Small intestine (tissue), 16 donors: ENCODE measurements at places on chromosomes 13 and 19.
A peak's percentile ranks its signal among the peaks of the same experiment; 100 is the strongest.

GRCh38 chr19:45439569-45440258 lies 16.0 kb upstream of the ERCC1 start:
- H3K27me3 ChIP-seq: no peaks in the 10 kb centered on the region
- H3K36me3 ChIP-seq: no peaks in the 10 kb centered on the region
- peak overlapping the region; percentile 86 for H3K27ac ChIP-seq
- H3K4me3 ChIP-seq: peak overlapping the region; percentile 49

DNA sequence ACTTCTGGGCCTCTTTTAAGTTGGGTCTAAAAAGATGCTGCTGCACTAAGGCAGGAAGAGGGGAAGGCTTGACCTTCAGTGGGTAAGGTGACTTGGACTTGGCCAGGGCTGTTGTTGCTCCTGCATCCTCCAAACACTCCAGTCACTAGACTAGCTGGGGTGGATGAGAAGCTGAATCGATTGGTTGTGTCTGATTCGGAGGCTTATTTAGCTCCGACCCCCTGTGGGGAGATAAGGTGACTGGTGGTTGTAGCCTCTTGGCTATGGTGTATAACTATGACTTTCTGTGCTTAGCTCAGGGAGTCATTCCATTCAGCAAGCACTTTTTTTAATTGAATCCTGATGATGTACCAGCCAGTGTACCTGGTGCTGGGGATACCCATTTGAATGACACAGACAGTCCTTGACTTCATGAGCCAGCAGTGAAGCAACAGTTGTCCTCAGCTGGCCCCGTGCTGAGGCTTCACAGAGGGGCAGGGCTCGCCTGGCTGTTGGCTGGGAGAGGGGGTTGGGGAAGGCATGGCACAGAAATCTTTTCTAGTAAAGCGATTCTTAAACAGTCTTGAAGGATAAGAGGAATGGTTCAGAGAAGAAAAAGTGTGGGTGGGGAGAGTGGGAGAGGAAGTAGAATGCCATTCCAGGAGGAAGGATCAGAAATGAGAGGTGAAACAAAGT lies 9.9 kb downstream of the PCDH8 start:
- no peaks in the 10 kb centered on the region for H3K36me3 ChIP-seq
- no peak for DNase-seq
- no peak overlapping the region for H3K27ac ChIP-seq
- H3K4me1 ChIP-seq: no peaks in the 10 kb centered on the region

GRCh38 chr19:52748336-52748950 lies 13.6 kb upstream of the ZNF611 start:
- no peak overlapping the region for H3K27ac ChIP-seq
- H3K27me3 ChIP-seq: no peaks in the 10 kb centered on the region
- DNase-seq: peak; percentile 50
- no peaks in the 10 kb centered on the region for H3K36me3 ChIP-seq
- no peaks in the 10 kb centered on the region for H3K4me1 ChIP-seq

GRCh38 chr13:97174638-97175037 lies 47.5 kb upstream of the MBNL2 start:
- H3K4me3 ChIP-seq: no peak overlapping the region
- H3K4me1 ChIP-seq: no peaks in the 10 kb centered on the region
- no peaks in the 10 kb centered on the region for H3K36me3 ChIP-seq
- no peaks in the 10 kb centered on the region for H3K27me3 ChIP-seq
- no peak overlapping the region for H3K27ac ChIP-seq

GRCh38 chr13:72561791-72562190 lies 165.6 kb downstream of the MZT1 start:
- H3K36me3 ChIP-seq: no peaks in the 10 kb centered on the region
- no peak overlapping the region for H3K27ac ChIP-seq
- no peak overlapping the region for H3K4me3 ChIP-seq
- no peaks in the 10 kb centered on the region for H3K27me3 ChIP-seq
- DNase-seq: no peak
- no peaks in the 10 kb centered on the region for H3K4me1 ChIP-seq

GRCh38 chr13:32316501-32316900 lies 1.2 kb downstream of the BRCA2 start:
- no peak for DNase-seq
- no peak overlapping the region for H3K27ac ChIP-seq
- no peak overlapping the region for H3K4me3 ChIP-seq
- peaks cover 3% of the 10 kb centered on the region for H3K4me1 ChIP-seq
- no peaks in the 10 kb centered on the region for H3K36me3 ChIP-seq
- no peaks in the 10 kb centered on the region for H3K27me3 ChIP-seq

- H3K36me3 ChIP-seq: no peaks in the 10 kb centered on the region
- no peaks in the 10 kb centered on the region for H3K4me1 ChIP-seq
- no peaks in the 10 kb centered on the region for H3K27me3 ChIP-seq
- DNase-seq: peak; percentile 3
- H3K4me3 ChIP-seq: no peak overlapping the region
Measured at GRCh38 chr13:47546391-47547225, 454.5 kb downstream of the SUCLA2 start.

GRCh38 chr19:45110851-45111266 lies 17.9 kb downstream of the PPP1R37 start:
- H3K36me3 ChIP-seq: peaks cover 47% of the 10 kb centered on the region
- H3K27ac ChIP-seq: no peak overlapping the region
- DNase-seq: no peak
- no peaks in the 10 kb centered on the region for H3K27me3 ChIP-seq
- peaks cover 11% of the 10 kb centered on the region for H3K4me1 ChIP-seq
- no peak overlapping the region for H3K4me3 ChIP-seq

DNA sequence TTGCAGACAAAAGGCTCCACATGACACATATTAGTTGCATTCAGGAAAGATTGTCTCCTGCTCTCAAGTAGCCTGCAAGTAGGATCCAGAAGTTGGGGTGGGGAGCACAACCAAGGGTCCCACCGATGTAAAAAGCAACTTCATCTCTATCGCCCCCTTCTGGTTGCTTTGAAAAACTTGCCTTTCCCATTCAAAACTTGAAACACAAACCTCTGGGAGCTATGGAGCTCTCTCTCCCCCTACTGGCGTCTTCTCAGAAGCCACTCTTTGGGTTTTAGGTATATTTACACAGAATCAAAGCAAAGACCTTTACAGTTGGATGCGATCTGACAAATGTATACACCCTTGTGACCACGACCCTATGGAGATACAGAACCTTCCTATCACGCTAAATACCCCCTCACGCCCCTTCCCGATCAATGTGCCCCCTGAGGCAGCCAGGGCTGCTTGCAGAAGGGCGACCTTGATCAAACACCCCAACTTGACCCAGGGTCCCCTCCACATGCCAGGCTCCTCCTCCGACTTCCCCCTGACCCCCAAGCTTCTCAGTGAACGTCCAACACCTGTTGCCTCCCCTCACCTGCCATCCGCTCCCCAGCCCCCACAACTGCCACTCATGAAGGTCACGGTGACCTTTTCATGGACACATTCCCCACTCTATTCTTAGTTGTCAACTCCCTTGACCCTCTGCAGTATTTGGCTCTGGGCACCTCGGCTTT lies 10.1 kb downstream of the NOSIP start:
- peak overlapping the region; percentile 26 for H3K27ac ChIP-seq
- H3K4me3 ChIP-seq: no peak overlapping the region
- H3K27me3 ChIP-seq: no peaks in the 10 kb centered on the region
- peaks cover 4% of the 10 kb centered on the region for H3K36me3 ChIP-seq
- DNase-seq: peak; percentile 87

DNA sequence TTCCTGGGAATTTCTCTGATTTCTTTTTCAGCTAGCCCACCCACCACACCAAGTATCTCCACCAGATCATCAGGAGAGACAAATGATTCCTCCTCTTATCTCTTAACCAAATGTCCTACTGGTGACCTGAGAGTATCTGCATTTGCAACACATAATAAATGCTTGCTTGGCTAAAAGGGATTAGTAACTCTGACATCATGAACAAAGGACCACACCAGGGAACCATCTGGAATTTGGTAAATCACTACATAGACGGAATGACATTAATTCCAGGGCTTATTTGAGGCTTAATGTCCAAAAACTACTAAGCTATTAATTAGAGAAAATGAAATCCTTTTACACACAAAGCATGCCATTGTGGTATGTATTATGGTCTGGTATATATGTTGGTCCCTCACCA lies 139.0 kb downstream of the RAP2A start:
- H3K36me3 ChIP-seq: no peaks in the 10 kb centered on the region
- H3K4me1 ChIP-seq: no peaks in the 10 kb centered on the region
- H3K27ac ChIP-seq: no peak overlapping the region
- H3K27me3 ChIP-seq: no peaks in the 10 kb centered on the region

DNA sequence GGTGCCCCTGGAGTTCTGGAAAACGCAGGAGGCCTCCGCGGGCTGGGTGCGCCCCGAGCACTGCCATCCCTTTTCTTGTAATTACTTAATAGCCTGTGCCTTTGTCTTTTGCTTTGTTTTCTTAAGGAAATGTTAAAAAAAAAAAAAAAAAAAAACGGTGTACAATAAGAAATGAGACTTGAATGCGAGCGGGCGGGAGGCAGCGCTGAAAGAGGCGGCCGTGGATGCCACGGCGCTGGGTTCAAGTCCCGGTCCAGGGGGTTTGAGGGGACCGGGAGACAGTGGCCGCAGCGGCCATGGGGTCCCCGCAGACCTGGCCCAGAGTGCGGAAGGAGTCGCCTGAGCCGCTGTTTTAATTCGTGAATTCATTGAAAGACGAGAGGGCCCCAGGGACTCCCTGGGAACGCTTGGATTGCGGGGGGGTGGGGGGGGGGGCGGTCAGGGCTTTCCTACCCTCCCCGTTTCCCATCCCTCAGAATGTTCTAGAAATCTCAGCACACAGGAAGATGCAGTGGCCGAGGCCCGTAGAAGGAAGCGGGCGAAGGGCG lies 349.2 kb upstream of the ARGLU1 start:
- H3K4me1 ChIP-seq: peaks cover 5% of the 10 kb centered on the region
- peak overlapping the region; percentile 93 for H3K27ac ChIP-seq
- peak; percentile 9 for DNase-seq
- H3K36me3 ChIP-seq: no peaks in the 10 kb centered on the region
- H3K27me3 ChIP-seq: no peaks in the 10 kb centered on the region
- peak overlapping the region; percentile 50 for H3K4me3 ChIP-seq

DNA sequence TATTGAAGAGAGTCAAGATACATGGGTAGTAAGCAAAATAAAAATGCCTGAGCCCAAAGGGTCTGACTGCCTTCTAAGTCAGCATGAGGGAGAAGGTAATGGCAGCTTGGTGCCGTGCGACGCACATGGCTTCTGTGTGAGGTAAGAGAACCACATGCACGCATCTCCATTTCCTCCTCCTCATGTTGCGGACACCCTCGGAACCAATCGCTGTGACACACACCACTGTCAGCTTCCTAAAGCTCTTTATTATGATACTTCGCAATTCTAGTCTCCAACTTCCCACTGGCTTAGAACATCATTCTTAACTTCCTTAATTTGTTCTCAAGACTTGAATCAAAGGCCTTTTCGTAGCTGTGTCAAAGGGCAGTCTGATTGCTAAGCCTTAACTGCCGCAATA lies 170.1 kb downstream of the OXGR1 start:
- no peak overlapping the region for H3K27ac ChIP-seq
- no peaks in the 10 kb centered on the region for H3K4me1 ChIP-seq

DNA sequence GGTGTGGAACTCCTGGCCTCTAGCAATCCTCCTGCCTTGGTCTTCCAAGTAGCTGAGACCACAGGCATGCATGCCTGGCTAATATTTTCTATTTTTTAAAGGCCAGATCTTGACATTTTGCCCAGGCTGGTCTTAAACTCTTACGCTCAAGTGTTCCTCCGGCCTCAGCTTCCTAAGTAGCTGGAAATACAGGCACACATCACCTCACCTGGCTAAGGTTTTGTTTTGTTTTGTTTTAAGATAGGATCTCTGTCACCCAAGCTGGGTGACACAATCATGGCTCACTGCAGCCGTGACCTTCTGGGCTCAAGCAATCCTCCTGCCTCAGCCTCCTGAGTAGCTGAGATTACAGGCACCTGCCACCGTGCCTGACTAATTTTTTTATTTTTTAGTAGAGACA lies 5.5 kb upstream of the RLN3 start:
- H3K27ac ChIP-seq: no peak overlapping the region
- no peaks in the 10 kb centered on the region for H3K27me3 ChIP-seq
- DNase-seq: no peak
- no peak overlapping the region for H3K4me3 ChIP-seq
- no peaks in the 10 kb centered on the region for H3K4me1 ChIP-seq
- H3K36me3 ChIP-seq: no peaks in the 10 kb centered on the region

DNA sequence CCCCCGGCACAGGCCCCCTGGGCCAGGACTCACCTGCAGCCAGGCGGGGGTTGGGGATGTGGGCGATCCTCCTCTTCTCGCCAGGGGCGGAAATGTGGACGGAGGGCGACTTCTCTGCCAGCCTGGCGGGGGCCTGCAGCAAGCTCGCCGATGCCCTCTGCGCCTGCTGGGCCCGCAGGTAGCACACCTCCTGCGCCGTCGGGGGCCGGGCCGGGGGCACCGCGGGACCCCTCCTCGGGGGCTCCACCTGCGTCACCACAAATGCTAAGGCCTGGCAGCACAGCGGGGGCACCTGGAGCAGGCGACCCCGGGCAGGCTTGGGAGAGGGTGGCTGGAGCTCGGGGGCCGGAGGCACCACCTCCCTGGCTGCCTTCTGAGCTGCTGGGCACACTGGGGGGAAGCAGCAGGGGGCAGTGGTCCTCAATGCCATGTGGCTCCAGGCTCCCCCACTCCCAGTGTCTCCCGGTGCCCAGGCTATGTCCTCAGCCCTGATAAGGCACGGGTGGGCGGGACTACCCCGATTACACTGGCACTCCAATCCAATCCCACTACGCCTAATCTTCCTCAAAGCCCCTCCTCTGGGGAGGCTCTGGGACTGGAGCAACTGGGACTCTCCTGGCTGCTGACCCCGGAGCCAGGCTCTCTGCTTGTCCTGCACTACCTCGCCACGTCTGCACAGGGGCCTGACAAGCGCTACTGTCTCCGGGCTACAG lies 11.6 kb upstream of the ATP8B3 start:
- peaks cover 91% of the 10 kb centered on the region for H3K36me3 ChIP-seq
- DNase-seq: no peak
- no peak overlapping the region for H3K27ac ChIP-seq

DNA sequence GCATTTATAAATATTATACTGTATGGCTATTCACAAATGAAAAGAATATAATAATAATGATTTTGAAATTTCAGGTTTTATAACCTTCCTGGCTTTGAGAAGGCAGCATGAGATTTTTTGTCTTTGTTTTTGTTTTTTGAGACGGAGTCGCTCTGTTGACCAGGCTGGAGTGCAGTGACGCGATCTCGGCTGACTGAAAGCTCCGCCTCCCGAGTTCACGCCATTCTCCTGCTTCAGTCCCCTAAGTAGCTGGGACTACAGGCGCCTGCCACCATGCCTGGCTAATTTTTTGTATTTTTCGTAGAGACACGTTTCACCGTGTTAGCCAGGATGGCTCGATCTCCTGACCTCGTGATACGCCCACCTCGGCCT lies 64.1 kb downstream of the ZNF429 start:
- DNase-seq: no peak
- no peaks in the 10 kb centered on the region for H3K27me3 ChIP-seq
- peaks cover 12% of the 10 kb centered on the region for H3K4me1 ChIP-seq

GRCh38 chr13:41060724-41061074 lies 610 bp upstream of the WBP4 start:
- H3K27ac ChIP-seq: peak overlapping the region; percentile 87
- no peaks in the 10 kb centered on the region for H3K36me3 ChIP-seq
- no peaks in the 10 kb centered on the region for H3K27me3 ChIP-seq
- peak overlapping the region; percentile 69 for H3K4me3 ChIP-seq

DNA sequence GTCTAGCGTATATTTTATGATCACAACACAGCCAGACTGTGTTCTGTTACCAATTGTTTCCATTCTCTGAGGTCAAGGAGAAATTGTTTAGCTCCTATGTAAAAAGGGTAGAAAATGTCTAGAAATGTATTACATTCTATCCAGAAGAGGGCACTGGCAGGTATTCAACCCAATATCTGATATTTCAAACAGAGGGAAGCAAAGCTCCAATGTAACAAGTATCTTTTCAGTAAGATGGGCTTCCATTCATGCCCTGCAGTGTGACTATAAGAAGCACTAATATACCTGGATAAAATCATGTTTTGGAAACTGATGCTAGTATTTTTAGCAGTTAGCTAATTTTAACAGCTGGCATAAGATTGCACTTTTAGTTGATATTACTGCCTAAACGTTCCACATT lies 312.7 kb downstream of the FGF14 start:
- H3K4me3 ChIP-seq: no peak overlapping the region
- no peaks in the 10 kb centered on the region for H3K36me3 ChIP-seq
- H3K4me1 ChIP-seq: no peaks in the 10 kb centered on the region
